DMS153 (cell line): ENCODE measurements at places on chromosomes 1 and 21.

- DNase-seq = no peak
Observed at GRCh38 chr21:44625756-44626155, 1.1 kb upstream of the KRTAP10-9 start.

- no peak for DNase-seq
Observed at GRCh38 chr21:26042181-26042876, 128.2 kb downstream of the APP start.

DNA sequence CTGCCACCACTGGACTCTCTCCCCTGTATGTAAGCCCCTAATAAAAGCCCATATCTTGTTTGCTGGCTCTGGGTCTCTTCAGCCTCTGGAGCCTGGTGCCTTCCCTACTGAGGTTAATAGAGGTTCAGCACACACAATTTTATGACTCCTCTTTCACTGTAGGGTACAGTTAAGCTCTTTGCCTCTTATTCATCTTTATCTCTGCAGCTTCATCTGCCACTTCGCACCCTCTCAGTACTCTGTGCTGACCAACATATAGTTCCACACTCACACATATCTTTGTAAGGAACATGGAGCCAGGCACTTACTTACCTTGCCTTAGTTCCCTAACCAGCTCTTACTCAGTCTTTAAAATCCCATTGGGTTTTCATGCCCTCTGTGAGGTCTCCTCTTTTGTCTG, 4.5 kb downstream of the BTBD8 start:
- no peak for DNase-seq

- no peak for DNase-seq
Observed at GRCh38 chr1:43293176-43293575, 7.6 kb upstream of the TIE1 start.

DNA sequence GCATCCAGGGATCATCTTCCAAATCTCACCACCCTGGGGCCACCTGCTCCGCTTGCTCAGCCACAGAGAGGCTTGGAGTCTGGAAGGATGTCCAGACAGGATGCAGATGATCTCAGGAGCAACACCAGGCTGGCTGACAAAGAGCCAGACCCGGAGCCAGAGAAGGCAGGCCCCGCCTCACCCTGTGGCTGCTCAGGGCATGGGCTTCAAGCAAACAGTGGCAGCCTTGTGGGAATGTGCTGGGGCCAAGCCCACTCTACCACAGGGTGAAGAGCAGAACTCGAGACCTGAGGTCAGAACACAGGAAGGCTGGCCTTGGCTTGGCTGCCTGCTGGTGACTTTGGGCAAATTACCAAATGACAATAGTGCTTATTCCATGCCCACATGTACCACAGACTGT, 45.5 kb downstream of the MRPL37 start:
- DNase-seq = no peak

DNA sequence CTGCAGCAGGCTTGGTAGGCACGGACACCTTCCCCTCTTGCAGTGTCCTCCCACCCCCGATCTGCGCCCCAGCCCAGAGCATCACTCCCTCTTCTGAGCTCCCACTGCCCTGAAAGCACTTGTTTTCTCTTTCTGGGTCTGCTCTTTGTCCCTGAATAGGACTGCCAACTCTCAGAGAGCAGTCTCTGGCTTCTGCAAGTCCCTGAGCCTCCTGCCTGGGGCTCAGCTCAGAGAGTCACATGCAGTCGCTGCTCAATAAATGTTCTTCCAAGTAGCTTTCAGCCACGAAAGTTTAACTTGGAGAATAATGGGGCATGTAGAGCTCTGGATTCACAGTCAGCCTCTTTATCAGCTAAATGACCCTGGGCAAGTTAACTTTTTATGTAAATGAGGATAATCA, 205.6 kb downstream of the HIVEP3 start:
- DNase-seq = no peak

DNA sequence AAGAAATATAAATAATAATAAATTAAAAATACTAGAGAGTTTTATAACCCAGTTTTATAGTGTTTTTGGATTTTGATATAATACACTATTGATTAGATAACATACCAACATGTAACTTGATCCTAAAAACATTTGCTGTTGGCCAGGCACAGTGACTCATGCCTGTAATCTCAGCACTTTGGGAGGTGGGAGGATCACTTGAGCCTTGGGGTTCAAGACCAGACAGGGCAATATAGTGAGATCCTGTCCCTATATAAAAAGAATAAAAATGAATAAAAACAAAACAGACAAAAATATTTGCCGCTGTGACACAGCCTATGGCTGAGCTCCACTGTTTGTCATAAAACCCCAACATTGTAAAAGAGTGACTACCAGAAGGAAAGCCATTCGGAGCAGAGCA, 26.1 kb downstream of the VPS13D start:
- no peak for DNase-seq

DNA sequence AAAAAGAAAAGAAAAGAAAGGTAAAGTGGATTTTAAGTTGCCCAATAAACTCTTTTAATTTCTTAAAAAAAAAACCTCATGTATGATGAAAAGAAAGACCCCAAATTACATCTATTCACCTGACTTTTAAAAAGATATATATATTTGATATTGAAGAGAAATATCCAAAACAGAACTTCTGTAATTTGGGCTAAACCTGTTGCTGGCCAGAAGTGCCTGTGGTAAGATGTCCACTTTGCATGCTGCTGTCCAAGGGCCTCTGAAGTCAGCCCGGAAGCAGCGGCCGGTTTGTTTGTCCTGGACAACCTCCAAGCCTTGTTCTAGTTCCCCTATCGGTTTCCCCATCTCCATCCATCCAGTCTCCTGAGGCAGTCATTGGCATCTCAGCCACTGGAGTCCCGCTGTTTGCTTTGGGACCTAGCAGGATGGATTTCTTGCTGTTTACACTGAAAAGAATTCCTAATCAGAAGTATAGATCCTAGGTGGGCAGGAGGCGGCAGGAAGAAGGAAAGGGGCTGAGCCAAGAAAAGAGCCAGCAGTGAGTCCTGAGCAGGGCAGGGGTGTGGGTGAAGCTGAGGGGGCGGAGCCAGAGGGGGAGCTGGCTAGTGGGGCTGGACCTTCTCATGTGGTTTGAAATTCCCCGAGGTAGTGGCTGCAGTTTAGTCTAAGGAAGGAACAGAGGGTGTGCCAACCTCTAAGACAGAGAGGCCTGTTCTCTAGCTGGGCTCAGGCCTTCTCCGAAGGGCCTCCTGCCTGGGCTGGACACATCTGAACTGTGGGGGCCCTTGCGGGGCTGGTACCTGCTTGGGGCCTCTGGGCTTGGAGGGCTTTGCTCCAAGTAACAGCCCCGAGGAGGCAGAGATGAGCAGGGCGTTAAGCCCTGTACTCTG, 3.3 kb downstream of the NCMAP start:
- peak; percentile 48 for DNase-seq

DNA sequence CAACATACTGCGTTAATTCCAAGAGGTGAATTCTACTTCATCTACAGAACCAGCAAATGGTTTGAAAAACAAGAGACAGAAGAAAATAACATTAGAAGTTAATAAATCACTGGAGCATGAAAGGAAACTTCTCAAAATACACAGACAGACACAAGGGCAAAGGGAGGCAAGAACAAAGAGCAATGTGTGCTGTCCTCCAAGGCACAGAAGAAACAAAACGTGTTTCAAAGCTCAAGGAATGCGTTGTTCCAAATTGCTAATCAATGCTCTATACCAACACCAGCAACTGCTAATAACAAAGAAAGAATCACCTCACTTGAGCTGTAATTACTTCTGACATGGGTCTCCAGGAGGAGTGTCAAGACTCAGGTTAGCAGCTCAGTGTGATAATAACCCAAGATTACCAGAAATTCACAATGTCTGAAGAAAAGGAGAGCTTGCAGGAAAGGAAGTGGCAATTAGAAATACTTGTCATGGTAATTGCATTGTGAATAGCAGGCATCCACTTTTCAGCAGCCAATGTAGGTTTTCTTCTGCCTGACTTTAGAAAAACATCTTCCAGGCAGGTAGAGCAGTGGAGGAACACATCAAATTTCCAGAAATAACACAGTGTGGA, 175.4 kb downstream of the SEC16B start:
- no peak for DNase-seq

DNA sequence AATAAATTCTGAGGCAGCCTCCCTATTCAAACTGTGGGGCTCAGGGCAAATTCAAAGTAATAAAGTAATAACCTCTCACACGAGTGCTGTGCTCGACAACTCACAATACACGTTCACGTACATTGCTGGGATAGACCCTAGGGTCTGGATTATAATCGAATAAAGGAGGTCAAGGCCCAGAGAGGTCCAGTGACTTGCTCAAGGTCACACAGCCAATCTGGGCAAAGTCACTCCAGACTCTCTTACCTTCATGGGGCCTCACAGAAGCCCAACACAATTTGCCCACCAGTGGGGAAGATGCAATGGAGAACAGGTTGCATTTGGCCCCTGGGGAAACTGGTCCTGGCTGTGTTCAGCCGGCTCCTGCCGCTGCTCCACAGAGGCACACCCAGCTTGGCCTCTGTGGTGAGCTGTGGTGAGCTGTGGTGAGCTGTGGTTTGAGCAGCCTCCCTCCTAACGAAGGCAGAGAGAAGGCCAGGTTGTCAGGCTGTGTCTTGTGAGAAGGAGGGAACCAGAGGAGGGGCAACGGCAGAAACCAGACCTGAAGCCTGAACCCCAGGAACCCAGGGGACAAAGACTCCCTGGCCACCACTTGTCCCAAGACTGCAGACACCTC, 35.1 kb downstream of the NUAK2 start:
- no peak for DNase-seq
